Liver (tissue), 10 donors: ENCODE measurements at places on chromosomes 16 and 17.

DNA sequence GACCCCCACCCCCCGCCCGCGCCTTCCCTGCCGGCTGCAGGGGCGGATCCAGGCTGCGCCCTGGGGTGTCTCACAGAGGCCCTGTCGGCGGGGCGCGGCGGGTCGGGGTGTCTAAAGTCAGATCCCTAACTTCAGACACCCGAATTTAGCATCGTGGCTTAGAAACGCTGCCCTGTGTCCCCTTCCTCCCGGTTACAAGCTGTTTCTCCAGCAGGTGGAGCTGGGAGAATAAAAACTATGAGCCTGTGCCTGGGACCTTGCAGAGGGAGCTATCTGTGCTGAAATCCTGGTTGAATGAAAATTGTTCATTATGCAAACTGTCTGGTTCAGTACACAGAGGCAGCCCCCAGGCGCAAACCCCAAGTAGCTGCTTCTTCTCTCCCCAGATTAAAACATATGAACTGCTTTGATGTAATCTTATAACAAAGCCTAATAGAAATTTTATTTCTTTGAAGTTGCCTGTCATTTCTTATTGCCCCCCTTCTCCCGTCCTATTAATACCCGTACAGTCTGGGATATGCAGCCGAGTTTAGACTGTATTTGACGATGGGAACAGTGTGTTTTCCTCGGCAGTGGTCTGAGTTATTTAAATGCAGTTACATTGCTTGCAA lies 79.0 kb downstream of the RPA1 start:
- DNase-seq, result no peak

DNA sequence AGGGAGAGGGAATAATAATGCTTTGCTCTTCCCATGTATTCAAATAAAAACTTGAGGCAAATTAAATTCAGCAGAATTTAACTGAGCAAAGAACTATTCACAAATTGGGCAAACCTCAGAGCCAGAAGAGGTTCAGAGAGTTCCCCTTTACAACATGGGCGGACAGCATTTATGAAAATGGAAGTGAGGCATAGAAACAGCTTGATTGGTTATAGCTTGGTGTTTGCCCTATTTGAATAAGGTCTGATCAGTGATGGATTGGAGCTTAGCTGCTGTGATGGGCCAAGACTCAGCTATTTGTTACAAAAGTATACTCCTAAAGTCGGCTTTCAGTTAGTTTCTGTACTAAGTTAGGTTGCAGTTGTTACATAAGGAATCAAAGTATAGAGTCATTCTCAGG lies 63.0 kb downstream of the TMEM100 start:
- no peak for DNase-seq

DNA sequence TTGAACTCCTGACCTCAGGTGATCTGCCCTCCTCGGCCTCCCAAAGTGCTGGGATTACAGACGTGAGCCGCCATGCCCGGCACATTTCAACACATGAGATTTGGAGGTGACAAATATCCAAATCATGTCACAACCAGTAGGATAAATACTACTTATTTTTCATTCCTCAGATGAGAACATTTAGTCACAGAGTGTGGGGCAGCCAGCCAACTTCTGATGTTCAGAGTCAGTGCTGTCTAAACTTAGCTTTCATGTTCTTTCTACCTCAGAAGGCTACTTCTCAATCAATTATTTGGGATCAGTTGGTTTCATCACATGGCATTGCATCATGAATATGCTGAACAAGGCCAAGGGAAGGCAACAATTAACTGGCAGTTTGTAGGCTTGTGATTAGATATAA lies 134.5 kb downstream of the CDH13 start:
- no peak for DNase-seq

- no peak for DNase-seq
Observed at GRCh38 chr17:77478899-77479298, 338.1 kb downstream of the SEC14L1 start.

DNA sequence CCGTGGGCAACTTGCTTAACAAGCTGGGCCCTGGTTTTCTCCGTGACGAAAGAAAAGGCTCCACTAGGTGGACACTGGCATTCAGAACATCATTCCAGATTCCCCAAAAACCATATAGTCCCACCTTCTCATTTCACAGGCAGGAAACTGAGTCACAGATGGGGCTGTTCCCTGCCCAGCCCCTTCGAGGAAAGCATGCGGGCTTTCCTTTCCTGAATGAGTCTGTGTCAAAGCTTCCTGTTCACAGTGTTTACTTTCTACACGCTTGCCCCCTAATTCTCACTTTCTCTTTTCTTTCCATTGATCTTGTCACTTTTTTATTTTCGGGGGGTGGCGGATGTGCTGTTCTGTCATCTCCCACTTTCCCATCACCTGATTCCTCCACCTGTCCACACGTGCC lies 10.3 kb upstream of the LGALS9 start:
- no peak for DNase-seq

- DNase-seq, result no peak
Observed at GRCh38 chr17:45293413-45294211, 23.2 kb downstream of the MAP3K14 start.

DNA sequence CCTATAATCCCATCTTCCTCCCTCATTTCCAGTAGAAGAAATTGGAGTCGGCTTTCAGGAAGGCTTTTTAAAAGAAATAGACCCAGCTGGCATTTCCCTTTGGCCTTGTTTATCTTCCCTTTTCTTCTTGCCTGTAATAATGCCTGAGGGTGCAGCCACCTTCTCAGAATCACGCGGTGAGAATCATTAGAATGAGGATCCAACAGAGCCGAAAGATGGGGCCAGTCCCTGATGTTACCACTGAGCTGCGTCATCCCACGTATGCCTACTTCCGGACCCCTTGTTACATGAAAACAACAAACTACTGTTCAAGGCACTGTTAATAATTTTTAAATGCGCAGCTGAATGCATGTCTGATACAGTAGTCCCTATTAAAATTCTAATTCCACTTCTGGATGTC lies 24.1 kb downstream of the SDR42E1 start:
- DNase-seq, result no peak

GRCh38 chr16:85595812-85596502 lies 17.2 kb upstream of the GSE1 start:
- no peak for DNase-seq

DNA sequence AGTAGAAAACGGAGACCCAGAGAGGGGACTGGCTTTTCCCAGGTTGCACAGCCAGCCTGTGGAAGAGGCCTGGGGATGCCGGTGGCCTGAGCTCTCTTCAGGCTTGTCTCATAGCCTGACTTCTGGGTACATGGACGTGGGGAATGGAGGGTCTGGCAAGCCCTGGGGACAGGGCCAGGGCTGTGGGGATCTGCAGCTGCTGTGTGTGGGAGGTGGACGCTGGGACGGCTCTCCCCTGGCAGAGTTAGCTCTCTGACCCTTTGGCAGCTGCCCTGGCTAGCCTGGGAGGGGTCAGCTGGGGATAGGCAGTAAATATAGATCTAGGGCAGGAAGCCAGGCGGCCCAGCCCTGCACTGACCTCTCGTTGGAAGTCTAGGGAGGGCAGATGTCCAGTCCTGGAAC lies 20.5 kb downstream of the SLC4A1 start:
- DNase-seq, result peak; percentile 75

- no peak for DNase-seq
Observed at GRCh38 chr16:88345031-88345720, 37.6 kb upstream of the ZNF469 start.

DNA sequence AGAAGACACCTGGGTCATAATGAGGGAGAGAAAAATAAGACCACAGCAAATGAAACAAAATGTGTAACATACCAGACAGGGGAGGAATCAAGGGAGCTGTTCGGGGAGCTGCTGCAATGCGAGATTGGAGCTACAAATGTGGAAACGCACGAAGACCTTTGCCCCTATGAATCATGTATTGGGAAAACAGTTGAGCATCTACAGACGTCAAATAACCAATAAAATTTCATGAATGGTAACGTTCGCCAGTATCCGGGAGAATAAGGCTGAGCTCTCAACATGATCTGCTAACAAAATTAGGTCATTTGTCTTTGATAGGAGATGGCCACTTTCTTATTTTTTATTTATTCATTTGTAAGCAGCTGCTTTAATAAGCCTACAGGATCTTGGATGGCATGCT lies 486.2 kb upstream of the RBFOX1 start:
- no peak for DNase-seq

DNA sequence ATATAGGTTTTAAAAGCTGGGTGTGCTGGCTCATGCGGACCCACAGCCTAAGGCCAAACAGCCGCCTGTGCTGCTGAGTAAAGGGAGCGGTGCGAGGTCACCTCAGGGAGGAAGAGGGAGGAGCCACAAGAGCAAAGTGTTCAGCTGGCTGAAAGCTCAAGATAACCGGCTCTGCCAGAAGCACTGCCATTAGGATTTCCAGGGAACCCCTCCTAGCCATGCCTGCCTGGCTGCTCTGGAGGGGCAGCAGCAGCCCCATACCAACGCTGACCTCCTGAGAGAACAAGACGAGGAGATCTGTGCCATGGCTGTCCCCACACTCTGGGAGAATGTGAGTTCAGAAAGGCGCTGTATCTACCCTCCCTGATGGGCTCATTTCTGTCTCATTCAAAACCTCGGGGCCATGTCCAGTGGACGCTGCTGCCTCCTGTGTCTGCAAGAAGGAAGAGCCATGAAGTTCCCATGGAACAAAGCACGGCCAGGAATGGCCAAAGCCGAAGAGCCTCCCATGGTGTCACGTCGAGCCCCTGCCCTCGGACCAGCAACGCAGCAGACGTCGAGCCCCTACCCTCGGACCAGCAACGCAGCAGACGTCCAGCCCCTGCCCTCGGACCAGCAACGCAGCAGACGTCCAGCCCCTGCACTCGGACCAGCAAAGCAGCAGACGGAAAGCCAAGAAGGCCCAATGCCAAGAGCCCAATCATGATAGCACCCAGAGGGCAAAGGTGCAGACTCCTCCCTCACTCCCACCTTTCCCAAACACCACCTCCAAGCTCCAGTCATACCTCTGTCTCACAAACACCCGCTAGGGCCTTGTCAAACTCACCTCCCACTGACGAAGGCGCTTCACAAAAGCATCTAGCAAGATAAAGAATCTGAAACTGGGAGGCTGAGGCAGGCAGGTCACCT lies 107.0 kb downstream of the ANKRD11 start:
- DNase-seq, result peak; percentile 62

DNA sequence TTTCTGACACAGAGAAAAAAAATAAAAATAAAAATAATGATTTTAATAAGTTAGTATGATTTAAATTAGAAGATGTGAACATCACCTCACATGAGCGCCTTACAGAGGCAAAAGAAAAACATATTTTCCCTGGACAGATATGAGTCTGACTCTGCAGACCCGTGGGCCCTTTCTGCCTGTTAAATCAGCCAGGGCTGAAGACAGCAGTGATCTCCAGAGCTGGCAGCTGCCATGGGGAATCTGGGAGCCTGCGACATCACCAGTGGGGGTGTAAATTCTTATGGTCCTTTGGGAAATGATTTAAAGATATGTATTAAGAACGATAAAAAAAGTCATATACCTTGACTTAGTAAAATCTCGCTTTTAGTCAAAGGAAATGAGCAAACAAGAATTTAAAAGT lies 65.7 kb upstream of the FOXF1 start:
- DNase-seq, result no peak

GRCh38 chr16:16150117-16150877 lies 73.0 kb downstream of the ABCC6 start:
- DNase-seq, result peak; percentile 49

DNA sequence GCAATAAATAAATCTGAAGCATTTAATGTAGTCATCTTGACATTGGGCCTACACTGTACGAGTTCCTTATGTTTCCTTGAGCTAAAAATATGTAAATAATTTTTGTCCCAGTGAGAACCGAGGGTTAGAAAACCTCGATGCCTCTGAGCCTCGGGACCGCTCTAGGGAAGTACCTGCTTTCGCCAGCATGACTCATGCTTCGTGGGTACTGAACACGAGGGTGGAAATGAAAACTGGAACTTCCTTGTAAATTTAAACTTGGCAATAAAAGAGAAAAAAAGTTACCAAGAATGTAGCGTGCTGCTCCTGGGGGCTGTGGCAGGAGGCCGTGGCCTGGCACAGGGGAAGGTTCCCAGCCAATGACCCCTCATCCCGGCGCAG lies 74.1 kb downstream of the SOCS1 start:
- DNase-seq, result no peak

DNA sequence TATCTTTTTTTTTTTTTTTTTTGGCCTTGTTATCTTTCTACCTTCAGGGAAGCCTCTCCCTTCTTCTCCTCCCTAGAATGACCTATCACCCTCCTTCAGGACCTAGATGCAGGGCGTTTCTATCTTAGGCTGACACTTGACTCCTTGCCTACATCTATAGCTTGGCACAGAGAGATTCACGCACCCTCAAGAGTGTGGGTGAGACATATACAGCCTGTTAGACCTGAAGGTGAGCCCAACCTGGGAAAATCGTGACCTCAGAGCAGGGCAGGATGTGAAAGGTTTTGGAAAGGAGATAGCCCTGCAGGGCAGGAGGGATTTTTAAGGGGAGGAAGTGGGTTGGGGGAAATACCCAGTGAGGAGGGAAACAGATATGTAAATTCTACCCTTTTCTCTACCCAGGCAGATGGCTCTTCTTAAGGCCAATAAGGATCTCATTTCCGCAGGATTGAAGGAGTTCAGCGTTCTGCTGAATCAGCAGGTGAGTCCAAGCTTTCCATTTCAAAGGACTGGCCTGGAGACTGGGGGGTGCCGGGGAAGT lies at the start of gene AHSP:
Gene AHSP, plus strand, starts transcription at position 167 of the 541 bp plus-strand sequence. Its CDS starts 240 bp downstream, at position 407.
- peak; percentile 79 for DNase-seq

GRCh38 chr17:10292057-10292937 lies 80.5 kb downstream of the MYH13 start:
- no peak for DNase-seq

DNA sequence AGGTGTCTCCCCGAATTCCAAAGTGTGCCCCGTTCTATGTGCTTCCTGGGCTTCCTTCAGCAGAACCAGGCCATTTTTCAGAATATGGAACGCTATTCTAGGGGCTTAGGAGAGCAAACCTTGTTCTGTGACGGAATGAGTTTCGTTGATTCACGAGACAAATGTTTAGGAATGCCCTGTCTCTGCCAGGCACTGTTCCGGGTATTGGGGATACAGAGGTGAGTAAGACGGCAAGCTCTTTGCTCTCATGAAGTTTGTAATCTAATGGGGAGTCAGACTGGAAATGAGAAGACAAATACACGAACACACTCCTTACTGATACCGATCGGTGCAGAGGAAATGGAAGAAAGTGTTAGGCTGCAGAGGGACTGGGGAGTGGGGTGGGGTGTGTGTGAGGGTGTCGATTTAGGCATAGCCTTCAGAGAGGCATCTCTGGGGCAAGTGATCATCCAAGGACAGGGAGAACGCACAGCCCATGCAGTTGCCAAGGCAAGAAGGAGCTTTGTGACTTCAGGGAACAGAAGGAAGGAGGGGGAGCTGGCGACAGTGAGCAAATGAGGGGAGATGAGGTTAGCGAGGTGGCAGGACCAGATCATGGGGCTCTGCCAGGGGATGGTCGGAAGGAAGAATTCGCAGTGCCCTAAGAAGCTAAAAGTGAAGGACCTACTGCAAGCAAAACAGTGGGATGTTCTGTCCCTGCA lies 189.6 kb downstream of the MSI2 start:
- no peak for DNase-seq
